ENCODE measurements at places on chromosomes 4 and X. TPM values are rescaled to one million over a fixed set of nuclear protein-coding genes. Genes with fewer than 3 reads are reported as not detected.

MID1 gene
- total RNA-seq: 61.3 TPM

TMEM35A gene
- total RNA-seq: not detected

TECRL gene
- total RNA-seq: not detected

DDX53 gene
- not detected for total RNA-seq

DNA sequence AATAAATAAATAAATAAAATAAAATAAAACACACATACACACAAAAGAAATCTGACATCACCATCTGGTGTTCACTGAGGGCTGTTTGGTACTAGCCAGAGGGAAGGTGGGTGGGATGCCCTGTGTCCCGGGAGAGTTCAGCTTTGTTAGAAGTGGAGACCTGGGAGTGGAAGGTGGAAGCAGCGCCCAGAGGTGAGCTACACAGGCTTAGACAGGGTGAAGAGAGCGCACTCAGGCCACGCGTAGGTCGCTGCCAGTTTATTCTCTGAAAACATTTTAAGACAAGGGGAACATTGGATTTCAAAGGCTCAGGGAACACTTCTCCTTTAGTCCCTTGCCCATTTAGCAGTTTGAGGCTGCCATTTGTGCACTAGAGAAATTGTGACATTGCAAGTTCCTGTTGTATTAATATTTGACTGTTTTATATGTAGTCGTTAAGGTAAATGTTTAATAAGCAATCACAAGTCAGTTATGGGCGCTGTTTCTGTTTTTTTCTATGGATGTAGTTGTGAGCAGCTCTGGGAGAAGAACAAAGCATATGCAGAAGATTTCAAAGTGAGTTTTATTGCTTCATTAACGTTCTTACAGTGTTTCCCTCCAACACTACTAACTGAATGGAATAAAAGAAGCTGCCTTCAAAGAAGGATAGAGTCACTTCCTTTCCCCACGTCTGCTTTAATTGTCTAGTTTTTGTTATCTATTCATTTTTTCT lies 405.5 kb upstream of the NR3C2 start:
- H3K27me3 ChIP-seq: no peaks in the 10 kb centered on the region
- H3K27ac ChIP-seq: no peak overlapping the region
- no peak for DNase-seq
- H3K36me3 ChIP-seq: no peaks in the 10 kb centered on the region
- peaks cover 16% of the 10 kb centered on the region for H3K4me1 ChIP-seq
